ENCODE measurements at places on chromosomes 4 and X.

DNA sequence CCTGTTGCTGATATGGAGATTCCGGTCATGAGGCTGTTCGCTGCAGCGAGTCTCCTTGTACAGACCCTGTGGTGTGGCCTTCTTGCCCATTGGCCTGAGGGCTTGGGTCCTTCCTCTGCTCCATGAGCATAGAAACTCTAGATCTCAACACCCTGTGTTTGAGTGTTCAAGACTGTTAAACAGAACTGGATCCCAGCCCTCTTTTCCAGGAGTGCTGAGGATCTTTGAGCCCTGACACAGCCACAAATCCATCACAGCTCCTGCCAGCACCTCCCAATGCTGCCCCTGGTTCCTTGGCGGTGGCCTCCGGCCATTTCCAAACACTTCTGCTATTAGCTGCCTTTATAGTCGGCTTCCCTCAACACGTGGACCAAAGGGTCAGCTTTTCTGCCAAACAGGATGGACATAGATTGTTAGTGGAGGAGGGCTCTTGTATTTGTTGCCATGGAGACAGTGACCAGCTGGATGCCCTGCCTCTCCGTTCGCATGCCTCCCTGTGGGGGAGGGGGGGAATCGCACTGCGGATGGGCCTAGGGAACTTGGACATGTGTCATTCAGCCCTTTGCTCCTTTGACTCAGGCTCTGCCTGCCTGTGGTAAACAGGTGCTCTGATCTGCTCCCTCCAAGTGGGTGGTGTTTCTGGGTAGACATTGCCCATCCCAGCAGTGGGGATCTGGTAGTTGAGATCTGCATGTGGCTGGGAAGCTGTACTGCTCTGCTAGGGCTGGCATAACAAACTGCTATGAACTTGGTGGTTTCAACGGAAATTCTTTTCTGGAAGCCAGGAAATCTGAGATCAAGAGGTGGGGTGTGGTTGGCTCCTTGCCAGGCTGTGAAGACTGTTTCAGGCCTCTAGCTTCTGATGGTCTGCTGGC lies 6.9 kb upstream of the WDR1 start:
- no peaks in the 10 kb centered on the region for H3K36me3 ChIP-seq
- peaks cover 23% of the 10 kb centered on the region for H3K4me1 ChIP-seq
- DNase-seq, result peak; percentile 42
- no peaks in the 10 kb centered on the region for H3K27me3 ChIP-seq
- H3K4me3 ChIP-seq, result no peak overlapping the region
- H3K27ac ChIP-seq, result no peak overlapping the region

DNA sequence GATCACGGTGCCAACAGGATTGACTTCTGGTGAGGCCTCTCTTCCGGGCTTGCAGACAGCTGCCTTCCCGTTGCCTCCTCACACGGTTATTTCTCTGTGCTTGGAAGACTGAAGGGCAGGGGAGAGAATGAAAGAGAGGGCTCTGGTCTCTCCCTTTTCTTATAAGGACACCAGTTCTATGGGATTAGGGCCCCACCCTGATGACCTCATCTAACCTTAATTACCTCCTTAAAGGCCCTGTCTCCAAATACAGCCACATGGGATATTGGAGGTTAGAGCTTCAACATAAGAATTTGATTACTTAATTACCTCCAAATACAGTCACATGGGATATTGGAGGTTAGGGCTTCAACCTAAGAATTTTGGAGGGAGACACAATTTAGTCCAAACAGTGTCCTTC lies 46.5 kb downstream of the EVC start:
- H3K36me3 ChIP-seq, result no peaks in the 10 kb centered on the region
- H3K27ac ChIP-seq, result no peak overlapping the region
- no peak for DNase-seq
- no peaks in the 10 kb centered on the region for H3K27me3 ChIP-seq
- H3K4me1 ChIP-seq, result peaks cover 14% of the 10 kb centered on the region

DNA sequence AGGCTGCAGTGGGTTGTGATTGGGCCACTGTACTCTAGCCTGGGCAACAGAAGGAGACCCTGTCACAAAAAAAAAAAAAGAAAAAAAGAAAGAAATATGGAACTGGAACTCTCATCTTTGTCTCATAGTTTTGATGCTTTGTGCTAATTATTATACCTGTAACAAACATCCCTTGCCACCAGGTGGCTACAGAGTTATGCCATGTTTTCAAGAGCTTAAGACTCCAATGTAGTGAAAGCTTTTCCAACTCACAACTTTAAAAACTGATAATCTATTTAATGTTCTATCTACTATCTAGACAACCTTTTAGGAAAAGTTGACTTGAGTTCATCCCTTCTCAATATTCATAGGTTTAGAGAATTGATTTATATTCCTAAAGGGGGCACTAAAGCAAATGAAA lies 42.4 kb downstream of the HTR2C start:
- no peak overlapping the region for H3K4me3 ChIP-seq
- no peak overlapping the region for H3K27ac ChIP-seq
- no peaks in the 10 kb centered on the region for H3K36me3 ChIP-seq
- H3K4me1 ChIP-seq, result no peaks in the 10 kb centered on the region
- H3K27me3 ChIP-seq, result no peaks in the 10 kb centered on the region

- H3K4me3 ChIP-seq, result no peak overlapping the region
- no peak overlapping the region for H3K27ac ChIP-seq
- peaks cover 2% of the 10 kb centered on the region for H3K27me3 ChIP-seq
Observed at GRCh38 chr4:183517781-183518180, 12.9 kb downstream of the ING2 start.

- peaks cover 2% of the 10 kb centered on the region for H3K27me3 ChIP-seq
- H3K4me3 ChIP-seq, result no peak overlapping the region
- no peak overlapping the region for H3K27ac ChIP-seq
- peaks cover 16% of the 10 kb centered on the region for H3K4me1 ChIP-seq
- DNase-seq, result no peak
Observed at GRCh38 chr4:74161666-74162450, 3.9 kb downstream of the MTHFD2L start.

DNA sequence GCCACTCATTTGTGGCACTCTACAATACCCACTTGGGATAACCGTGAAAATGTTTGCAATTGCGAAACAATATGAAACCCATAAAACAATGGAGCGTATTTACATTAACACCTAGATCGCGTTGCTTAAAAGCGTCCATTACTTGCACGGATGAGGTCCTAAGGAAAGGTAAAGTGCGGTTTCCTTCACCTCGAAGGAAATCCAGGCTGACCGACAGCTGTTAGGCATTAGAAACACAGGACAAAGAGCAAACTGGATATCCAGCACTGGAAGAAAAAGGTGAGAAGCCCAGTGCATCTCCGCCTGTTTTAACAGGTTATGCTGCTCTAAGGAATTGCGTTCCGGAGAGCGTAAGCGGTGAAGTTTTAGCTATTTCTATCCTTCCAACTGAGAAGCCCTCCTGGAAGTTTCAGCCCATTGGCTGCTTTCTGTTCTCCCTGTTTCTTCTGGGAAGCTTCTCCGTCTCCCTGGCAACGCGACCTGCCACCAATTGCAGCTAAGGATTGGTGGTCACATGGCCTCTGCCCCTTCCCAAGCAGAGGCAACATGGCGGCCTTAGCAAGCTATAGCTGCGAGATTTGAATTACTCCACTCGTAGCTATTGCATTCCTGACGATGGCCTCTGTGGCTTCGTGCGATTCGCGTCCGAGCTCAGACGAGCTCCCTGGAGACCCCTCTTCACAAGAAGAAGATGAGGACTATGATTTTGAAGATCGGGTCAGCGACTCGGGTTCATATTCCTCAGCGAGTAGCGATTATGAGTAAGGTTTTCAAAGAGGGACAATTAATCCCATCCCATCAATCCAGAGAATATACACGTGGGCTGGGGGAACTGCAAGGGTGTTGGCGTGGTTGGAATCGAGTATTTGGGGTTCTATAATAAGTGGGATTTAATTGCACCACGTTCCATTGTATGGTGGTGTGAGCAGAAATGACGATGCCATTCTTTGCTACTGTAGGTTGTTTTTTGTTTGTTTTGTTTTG lies at the start of gene INTU:
Gene INTU (plus strand): TSS at position 538 of the 984 bp plus-strand sequence. CDS start 78 bp downstream, at position 616.
- H3K36me3 ChIP-seq, result no peaks in the 10 kb centered on the region
- peak; percentile 60 for DNase-seq
- peak within 1 kb of the TSS; percentile 68 for H3K4me3 ChIP-seq

DNA sequence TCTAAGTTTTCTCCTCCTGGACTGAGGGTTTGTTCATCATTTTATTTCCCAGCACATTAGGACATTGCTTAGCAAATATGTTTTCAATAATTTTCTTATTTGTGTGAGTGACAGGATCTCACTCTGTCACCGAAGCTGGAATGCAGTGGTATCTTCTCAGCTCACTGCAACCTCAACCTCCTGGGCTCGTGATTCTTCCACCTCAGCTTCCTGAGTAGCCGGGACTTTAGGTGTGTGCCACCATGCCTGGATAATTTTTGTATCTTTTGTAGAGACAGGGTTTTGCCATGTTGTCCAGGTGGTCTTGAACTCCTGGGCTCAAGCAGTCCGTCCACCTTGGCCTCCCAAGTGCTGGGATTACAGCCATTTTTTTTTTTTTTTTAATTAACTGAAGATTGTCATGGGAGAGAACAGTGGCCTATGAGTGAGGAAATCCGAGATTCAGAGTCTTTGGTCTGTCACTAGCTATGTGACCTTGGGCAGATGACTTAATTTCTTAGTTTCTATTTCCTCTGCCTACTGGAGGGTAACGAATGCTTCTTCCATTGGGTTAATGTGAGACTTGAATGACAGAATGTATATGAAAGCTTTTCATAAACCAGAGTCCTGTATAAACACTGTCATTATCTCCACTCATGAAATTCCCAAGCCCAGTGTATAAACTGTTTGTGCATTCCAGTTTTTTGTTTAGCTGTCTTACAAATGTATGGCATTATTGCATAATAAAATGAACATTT lies 23.9 kb downstream of the MOB1B start:
- H3K4me1 ChIP-seq, result peaks cover 31% of the 10 kb centered on the region
- no peaks in the 10 kb centered on the region for H3K36me3 ChIP-seq
- H3K27ac ChIP-seq, result no peak overlapping the region

- no peak overlapping the region for H3K4me3 ChIP-seq
- peaks cover 37% of the 10 kb centered on the region for H3K4me1 ChIP-seq
- no peak for DNase-seq
- H3K27me3 ChIP-seq, result no peaks in the 10 kb centered on the region
Observed at GRCh38 chr4:113645771-113646441, 115.6 kb downstream of the CAMK2D start.

DNA sequence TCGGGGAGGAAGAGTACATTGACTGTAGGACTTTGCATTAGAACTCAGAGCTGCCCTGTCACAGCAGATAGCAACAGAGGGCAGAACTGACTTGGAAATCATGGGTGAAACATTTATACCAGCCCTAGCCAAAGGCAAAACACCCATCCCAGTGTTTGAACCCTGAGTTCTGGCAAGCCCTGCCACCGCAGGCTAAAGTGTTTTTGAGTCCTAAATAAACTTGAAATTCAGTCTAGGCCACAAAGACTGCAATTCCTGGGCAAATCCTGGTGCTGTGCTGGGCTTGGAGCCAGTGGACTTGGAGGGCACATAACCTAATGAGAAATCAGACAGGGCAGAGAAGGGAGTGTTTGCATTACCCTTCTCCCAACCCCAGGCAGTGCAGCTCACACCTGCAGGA lies 1015.7 kb downstream of the FSTL5 start:
- H3K27ac ChIP-seq, result no peak overlapping the region
- DNase-seq, result no peak
- no peak overlapping the region for H3K4me3 ChIP-seq
- no peaks in the 10 kb centered on the region for H3K4me1 ChIP-seq
- H3K36me3 ChIP-seq, result no peaks in the 10 kb centered on the region

DNA sequence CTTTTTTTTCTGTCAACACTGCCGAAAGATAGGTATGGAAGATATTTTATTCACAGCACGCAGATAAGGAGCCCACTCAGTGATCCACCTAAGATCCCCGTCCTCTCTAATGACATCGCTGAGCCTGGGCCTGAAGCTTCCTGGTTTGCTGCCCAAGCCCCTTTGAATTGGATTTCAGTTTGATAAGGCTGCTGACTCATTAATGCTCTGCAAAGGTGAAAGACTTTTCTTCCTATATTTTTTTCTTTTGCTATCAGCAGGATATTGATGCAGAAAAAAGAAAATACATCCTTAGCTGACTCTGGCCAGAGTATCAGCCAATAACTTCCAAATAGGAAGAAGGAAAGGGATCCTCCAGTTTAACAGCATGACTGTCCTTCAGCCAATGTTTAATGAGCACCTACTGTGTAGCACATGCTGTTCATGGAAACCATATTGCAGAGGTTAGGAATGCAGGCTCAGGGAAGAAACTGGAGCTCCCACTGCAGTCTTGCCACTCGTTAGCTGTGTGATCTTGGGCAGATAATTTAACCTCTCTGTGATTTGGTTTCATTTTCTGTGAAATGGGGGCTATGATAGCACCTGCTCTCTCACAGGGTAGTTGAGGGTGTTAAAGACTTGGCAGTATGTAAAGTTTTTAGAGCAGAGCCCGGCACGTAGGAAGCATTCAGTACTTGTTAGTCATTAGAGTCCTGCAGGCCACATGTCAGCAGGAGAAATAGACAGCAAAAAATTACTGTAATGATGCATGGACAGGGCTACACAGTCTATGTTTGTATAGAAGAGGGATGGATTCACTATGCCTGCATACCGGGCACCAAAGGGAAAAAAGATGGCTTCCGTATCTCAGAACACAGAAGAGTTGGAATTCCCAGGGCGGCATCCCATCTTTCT lies 39.3 kb downstream of the EVC start:
- no peaks in the 10 kb centered on the region for H3K27me3 ChIP-seq
- no peak for DNase-seq
- no peaks in the 10 kb centered on the region for H3K4me1 ChIP-seq
- H3K4me3 ChIP-seq, result no peak overlapping the region
- H3K36me3 ChIP-seq, result no peaks in the 10 kb centered on the region

DNA sequence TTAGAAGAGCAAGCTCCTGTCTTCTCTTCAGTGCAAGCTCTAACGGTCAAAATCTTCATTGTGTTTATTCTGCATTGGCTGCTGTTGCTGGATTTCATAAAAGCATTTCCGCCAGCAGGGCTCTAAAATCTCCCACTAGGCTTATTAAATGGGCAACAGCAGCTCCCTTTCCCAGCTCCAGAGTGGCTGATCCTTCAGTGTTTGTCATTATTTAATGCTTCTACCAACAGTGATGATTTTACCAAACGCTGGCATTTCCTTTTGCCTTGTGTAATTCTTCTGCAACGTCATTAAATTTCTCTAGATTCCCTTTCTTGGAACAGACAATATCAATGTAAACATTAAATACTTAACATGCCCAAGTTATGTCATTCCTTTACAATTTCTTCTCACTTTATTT lies 20.1 kb downstream of the SLC7A11 start:
- H3K27ac ChIP-seq, result no peak overlapping the region
- peaks cover 2% of the 10 kb centered on the region for H3K36me3 ChIP-seq
- DNase-seq, result no peak

GRCh38 chrX:19790829-19791228 lies 96.6 kb downstream of the SH3KBP1 start:
- no peak for DNase-seq
- H3K27ac ChIP-seq, result peak overlapping the region; percentile 77
- peaks cover 8% of the 10 kb centered on the region for H3K36me3 ChIP-seq
- H3K27me3 ChIP-seq, result no peaks in the 10 kb centered on the region
- H3K4me1 ChIP-seq, result peaks cover 77% of the 10 kb centered on the region
- peak overlapping the region; percentile 16 for H3K4me3 ChIP-seq

- H3K27ac ChIP-seq, result no peak overlapping the region
- no peaks in the 10 kb centered on the region for H3K4me1 ChIP-seq
- no peaks in the 10 kb centered on the region for H3K36me3 ChIP-seq
- H3K4me3 ChIP-seq, result no peak overlapping the region
- H3K27me3 ChIP-seq, result no peaks in the 10 kb centered on the region
- DNase-seq, result no peak
Observed at GRCh38 chr4:147194604-147195003, 248.9 kb upstream of the TTC29 start.

GRCh38 chr4:106297245-106298035 lies 18.6 kb downstream of the TBCK start:
- DNase-seq, result no peak
- no peak overlapping the region for H3K27ac ChIP-seq
- peaks cover 24% of the 10 kb centered on the region for H3K36me3 ChIP-seq

Measured in activated CD4-positive, alpha-beta memory T cell treated with anti-CD3 and anti-CD28 coated beads for 36 hours (primary cell).